ENCODE measurements at places on chromosomes 6 and 20.

GRCh38 chr6:117317261-117317660, 51.9 kb downstream of the VGLL2 start:
- DNase-seq, result no peak

DNA sequence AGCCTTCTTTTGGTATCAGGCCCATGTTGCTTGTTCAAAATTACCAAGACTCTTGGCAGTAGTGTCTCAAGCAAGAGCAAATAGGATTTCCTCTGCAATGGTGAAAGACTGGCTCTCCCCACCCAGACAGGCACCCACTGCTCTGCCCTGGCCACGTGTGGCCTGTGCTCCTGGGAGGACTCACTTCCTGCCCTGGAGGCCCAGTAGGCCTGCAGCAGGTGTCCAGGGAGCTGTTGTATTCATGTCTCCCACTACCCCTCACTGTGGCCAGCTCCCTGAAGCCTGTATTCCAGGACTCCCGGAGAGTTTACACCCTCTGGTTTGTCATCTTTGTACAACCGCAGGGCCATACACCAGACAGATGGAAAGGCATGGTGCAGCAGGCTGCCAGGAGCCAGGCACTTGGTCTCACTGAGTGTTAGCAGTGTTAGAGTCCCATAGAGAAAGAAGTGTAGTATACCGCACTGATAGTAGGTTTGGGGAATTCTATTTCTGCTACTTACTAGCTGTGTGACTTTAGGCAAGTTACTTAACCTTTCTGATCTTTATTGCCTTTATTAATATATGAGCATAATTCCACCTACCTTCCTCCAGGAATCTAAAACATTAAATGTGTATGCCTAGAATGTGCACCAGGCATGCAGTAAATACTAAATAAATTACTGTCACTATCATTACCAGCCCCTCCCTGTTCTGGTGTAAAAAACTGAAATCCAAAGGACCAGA, 159.7 kb downstream of the TMEM242 start:
- no peak for DNase-seq

- no peak for DNase-seq
Observed at GRCh38 chr20:37757550-37757949, 63.7 kb downstream of the CTNNBL1 start.

- DNase-seq, result peak; percentile 56
Observed at GRCh38 chr20:57654363-57654997, 34.3 kb upstream of the ZBP1 start.

GRCh38 chr6:167397712-167398111, 72.8 kb downstream of the TTLL2 start:
- no peak for DNase-seq

GRCh38 chr20:56195946-56196345, 52.6 kb upstream of the MC3R start:
- DNase-seq, result no peak

GRCh38 chr20:52996130-52996529, 24.0 kb downstream of the TSHZ2 start:
- DNase-seq, result no peak

- DNase-seq, result peak; percentile 74
Observed at GRCh38 chr20:25090492-25091429, 8.8 kb upstream of the VSX1 start.

DNA sequence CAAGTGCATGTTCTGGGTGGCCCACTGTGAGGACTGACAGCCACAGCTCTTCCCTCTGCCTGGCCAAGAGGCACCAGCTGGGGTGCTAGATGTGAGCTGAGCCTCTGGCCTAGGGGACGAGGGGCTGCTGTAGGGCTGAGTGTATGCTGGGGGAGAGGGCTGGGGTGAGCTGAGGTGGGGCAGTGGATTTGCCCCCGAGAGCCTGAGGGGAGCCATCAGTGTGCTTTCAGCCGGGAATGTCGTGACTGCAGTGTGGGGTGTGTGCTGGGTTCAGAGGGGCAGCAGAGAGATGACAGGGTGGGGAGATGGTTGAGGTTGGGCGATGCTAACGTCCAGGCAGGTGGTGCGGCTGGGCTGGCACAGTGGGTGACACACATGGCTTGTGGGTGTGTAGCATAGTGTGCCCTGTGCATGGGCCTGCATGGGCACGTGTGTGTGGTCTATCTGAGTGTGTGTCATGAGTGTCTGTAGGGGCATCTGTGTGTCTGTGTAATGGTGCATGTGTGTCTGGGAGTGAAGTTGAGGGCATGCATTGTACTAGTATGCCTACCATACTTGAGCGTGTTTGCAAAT, 46.0 kb upstream of the BLCAP start:
- no peak for DNase-seq

GRCh38 chr6:63023726-63024125, 187.5 kb upstream of the FKBP1C start:
- DNase-seq, result no peak

DNA sequence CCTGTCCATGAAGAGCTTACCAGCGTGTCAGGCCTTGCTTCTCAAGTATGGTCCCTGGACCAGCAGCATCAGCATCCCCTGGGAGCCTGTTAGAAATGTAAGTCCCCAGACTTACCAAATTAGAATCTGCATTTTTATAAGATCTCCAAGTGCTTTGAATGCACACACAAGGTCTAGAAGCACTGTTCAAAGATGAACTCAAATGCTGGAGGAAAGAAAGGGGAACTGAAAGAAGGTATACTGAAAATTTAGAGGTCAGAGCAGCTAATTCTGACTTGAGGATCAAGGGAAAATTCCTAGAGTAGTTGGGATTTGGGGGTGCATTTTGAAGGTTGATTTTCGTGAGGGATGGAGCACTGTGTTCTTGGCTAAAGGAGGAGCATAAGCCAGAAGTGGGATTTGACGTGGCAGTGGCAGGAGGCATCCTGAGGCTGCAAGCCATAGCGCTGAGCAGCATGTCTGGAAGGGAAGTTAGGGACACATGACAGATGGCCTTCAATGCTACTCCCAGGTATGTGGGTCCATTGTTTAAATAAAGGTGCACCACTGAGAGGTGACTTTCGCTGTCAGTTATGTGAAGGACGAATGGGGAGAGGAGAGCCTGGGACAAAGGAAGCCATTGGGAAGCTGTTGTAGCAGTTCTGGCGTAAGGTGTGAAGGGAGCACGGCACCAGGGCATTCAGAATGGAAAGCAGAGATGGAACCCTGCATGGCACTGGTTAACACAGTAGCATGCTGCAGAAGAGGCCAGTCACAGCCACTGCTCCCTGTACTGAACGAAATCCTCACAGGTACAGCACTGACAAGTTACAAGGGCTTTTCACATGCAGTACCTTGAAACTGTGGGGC, 36.2 kb downstream of the ARMC2 start:
- DNase-seq, result no peak

DNA sequence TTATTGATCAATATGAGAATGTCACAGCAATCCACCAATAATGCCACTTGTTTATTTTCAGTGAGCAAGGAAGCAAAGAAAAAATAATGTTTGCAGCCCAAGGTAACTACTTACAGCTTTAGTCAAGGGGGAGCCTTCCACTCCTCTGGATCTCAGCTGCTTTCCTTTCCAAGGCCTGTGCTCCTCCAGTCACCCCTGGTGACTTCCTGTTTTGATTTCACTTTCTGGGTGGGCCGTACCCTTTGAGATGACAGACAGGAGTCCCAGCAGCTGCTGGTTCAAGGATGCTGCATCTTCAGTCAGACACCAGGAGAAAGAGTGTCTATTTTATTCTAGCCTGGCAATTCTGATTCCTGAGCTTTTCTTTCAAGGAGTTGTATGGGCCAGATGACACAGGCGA, 5.6 kb upstream of the VNN2 start:
- peak; percentile 45 for DNase-seq

GRCh38 chr6:21064756-21065340, 528.7 kb upstream of the SOX4 start:
- DNase-seq, result no peak

- no peak for DNase-seq
Observed at GRCh38 chr20:2133318-2134183, 31.9 kb downstream of the STK35 start.

DNA sequence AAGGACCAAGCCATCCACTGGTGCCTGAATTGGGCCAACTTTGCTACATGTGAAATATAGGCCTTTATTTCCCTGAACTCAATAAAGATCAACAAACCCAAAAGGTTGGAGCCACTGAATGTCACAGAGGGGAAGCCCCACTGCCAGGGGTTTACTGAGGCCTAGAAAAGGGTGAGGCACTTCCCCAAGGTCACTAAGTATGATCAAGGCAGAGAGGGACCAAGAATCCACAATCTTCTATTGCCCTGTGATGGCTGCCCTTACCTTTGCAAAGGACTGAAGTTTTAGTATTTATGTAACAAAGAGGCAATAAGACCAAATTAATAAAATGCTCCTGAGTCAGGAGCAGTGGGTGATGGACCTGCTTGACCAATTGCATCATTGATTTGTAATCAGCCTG, 18.0 kb downstream of the TREM1 start:
- no peak for DNase-seq
